ENCODE measurements at places on chromosomes 2 and 18.
A peak's percentile ranks its signal among the peaks of the same experiment; 100 is the strongest.

DNA sequence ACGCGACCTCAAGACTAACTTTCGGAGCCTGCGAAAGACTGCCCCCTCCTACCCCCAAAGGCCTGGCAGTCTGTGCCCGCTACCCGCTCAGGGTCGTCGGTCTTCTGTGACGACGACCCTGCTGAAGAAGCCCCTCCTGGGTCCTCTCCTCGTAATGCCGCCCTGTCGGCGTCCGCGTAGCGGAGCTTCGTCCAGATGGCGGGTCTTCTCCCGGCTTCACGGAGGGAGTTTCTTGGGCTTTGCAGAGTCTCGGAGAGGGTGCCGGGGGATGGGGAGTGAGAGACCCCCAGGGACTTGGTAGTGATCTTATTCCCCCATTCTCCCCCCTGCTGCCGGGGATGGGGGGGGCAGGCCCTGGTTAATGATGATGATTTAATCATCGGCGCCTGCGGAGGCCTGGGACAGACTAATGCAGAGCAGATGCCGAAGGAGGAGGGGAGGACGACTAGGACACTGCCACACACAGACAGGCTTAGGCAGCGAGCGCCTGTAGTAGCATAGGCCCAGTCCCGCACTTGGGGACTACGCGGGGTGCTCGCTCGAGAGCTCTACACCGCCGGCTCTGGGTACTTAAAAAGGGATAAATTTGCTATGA is 528 bp upstream of the PCGF1 start:
- no peak for DNase-seq

DNA sequence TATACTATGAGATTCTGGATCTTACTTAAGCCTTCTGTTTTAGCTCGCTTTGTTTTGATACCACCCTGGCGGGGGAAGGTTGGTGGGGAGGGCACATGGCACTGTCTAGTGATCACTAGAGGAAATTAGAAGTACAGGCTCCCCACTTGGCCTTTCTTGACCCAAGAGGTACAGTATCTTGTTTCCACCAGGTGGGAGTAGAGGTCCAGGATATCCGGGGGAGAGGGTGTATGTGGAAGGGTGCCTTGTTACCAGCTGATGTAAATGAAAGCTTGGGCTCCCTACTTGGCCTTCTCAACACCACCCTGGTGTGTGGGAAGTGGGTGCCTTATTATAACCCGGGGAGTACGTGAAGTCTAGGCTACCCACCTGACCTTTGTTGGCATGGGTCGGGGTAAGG is 7.5 kb downstream of the GALNT1 start:
- DNase-seq: no peak

- peak; percentile 91 for DNase-seq
Observed at GRCh38 chr2:132804051-132804450, 134.0 kb upstream of the LYPD1 start.

DNA sequence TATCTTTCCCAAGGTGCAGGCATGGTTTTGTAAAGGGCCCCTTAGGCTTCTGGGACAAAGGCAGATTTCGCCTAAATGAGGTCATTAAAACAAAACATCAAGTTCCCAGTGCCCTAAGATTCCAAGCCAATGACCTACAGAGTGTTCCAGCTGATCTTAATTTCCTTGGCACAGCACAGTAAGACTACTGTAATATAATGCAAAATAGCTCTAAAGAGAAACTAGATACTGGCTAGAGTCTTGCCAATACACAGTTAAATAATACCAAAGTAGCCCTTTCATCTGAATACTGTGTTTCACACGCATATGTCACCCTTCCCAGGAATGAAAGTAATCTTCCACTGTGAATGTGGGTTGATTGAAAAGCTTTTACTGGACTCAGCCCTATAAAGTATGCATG is 14.7 kb downstream of the GRB14 start:
- DNase-seq: no peak

DNA sequence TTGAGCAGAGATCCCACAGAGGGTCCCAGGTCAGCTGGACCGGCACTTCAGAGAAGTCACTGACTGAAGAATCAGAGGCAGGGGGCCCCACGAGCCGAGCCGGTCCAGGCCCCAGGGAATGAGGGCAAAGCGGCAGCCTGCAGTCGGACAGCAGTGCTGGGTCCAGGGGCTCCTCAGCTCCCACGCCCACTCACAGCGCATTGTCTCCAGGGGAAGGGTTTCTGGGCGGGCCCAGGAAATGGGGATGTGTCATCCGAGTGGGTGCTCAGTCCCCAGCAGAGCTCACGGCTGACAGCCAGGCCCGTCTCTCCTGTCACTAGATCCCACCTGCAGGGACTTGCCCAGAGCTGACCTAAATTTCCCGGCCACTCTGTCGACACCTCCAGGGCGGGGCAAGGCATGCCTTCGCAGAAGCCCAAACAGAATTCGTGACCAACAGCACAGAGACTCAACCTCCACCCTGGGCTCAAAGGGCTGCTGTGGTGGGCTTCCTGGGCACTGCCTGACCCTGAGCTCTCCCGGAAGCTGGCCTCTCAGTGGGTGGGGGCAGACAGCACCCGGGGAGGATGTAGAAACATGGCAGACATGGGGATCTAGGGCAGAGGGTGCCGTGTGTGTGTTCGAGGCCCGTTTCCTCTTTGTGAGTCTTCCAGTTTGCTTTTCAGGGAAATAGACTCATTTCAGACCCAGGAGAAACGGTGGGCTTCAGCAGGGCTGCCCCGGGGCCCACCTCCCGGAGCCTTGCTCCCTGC is 42.1 kb upstream of the TAF1B start:
- peak; percentile 98 for DNase-seq

- DNase-seq: peak; percentile 33
Observed at GRCh38 chr2:170930131-170930990, 1.3 kb downstream of the GORASP2 start.

DNA sequence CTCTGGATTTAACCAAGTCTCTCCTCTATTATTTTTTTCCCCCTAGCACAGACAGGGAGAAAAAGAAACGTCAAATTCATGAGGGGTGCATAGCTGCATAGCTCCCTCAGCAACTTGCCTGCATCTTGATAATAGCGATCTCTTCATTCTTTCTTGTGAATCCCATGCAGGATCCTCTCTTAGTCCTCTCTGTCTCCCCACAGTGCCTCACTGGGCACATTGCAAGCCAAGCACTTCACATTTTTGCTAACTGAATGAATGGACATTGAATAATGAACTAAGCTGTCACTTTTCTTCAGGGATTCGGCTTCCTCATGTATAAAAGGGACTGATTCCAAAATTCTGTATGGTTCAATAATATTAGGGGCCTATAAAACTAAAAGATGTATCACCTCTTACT is 2.9 kb upstream of the EPB41L3 start:
- DNase-seq: peak; percentile 68

GRCh38 chr2:140539242-140539875 is 1591.5 kb downstream of the LRP1B start:
- no peak for DNase-seq

GRCh38 chr18:76668119-76668518 is 154.2 kb upstream of the ZNF236 start:
- DNase-seq: no peak
